ENCODE measurements at places on chromosomes 16 and 17. TPM values are rescaled to one million over a fixed set of nuclear protein-coding genes. Genes with fewer than 3 reads are reported as not detected.

ZNF287 gene
- 14.3 TPM for total RNA-seq

CLEC3A gene
- not detected for total RNA-seq

CACNA1G gene
- 0.07 TPM for total RNA-seq

ANKRD13B gene
- total RNA-seq = 3.5 TPM

ANKS4B gene
- total RNA-seq = not detected

TMEM238L gene
- not detected for total RNA-seq

KRT27 gene
- total RNA-seq = not detected
